ENCODE measurements at places on chromosomes 12 and 14.

- DNase-seq: no peak
Observed at GRCh38 chr14:68665131-68665530, 127.7 kb downstream of the ZFP36L1 start.

DNA sequence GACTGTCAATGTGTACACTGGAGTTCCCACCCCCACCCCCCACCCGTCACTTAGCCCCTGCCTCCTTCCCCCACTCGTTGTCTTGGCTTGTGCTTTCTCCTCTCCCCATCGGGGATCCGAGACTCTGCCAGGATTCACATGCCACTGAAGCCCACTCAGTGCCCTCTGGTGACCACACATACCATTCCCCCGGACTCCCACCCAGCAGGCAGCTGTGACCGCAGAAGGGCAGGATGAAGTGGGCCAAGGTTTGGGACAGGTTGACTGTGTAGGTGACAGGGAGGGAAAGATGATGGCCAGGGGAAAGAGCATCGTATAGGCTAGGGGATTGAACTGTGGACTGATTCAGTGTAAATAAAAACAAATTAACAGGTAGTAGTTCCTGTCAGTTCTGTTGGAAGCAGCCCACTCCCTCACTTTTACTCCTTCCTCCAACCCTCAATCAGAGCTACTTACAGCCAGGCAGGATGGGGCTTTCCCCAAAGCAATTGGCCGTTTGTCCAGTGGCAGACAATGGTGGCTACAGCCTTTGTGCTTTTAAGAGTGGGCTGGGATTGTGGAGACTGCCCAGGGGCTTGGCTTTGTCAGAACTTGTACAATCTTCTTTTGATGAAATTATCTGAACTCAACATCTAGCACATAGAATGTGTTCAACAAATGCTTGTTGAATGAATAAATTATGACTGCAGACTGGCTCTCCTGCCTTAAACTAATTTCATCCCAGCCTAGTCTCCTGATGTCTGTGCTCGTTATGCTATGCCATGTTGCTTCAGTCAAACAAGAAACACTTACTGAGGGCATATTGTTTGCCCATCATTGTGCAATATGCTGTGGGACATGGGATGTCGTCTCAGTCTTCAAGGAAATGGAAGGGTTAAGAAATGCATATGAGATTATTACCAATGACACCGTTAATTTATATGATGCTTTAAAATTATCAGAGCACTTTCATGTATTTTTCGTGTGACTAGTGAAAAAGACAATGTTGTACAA lies 30.2 kb downstream of the TTC9 start:
- no peak for DNase-seq

DNA sequence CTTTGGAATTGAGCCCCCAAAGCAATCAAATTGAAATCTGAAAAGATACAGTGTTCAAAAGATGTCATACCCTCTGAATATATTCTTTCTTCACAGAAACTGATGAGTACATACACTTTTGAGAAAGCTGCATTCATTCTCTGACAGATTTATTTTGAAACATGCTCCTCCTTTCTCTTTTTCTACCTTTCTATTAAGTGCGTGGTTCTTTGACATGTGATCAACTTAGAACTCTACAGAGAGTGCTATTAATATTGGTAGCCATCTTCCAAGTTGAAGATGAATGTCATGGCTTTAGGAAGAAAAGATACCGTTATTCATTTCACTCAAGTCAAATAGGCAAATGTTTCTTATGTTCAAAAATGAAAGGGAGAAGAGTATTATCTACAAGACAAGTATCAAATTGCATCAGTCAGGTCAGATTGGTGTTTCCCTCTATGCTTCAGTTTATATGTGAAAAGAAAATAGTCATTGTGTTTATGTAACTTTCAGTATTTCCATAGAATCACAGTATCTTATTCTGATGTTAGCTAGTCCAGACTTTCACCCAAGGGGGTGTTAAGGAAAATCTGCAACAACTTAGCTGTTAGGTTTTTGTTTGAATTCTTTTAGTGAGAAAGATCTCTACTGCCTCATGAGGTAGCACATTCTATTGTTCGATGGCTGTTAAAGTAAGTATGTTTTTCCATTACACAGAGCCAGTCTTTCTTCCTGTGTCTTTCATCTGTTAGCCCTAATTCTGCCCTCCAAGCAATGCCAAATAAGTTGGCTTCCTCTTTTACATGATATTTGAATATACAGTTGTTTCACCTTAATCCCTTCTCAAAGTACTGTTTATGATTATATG lies 55.4 kb upstream of the GARIN2 start:
- DNase-seq: no peak

DNA sequence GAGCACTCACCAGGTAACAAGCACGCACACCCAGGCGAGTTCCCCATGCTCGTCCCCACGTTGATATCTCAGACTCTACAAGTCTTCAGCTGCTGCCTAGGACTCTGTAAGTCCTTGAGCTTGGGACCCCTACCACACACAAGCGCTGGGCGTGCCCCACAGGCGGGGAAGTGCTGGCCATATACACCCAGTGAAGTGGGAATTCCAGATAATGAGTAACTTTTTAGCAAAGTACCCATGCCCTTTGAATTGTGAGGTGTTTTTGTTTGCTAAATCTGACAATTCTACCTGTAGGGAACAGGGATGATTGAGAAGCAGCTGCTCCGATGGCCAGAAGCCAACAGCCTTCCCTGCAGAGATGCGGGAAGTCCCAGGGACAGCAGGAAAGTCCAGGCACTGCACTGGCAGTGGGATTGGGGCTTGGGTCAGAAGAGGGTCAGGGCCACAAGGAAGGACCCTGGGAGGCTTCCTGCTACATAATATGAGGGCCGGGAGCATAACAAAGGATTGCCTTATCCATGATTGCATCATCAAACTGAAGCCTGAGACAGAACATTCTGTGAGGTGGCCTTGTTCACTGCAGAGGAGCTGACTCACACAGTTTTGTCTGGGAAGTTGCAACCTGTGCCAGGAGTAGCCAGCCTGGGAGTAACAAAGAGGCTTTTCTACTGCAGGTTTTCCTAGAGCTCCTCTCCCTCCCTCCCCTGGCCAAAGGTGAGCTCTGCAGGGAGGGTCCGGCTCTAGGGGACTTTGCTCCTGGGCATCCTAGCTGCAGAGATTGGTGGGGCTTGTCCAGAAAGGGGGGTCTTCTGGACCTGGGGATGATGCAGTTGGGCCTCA lies 13.2 kb upstream of the SERPINA3 start:
- DNase-seq: no peak

DNA sequence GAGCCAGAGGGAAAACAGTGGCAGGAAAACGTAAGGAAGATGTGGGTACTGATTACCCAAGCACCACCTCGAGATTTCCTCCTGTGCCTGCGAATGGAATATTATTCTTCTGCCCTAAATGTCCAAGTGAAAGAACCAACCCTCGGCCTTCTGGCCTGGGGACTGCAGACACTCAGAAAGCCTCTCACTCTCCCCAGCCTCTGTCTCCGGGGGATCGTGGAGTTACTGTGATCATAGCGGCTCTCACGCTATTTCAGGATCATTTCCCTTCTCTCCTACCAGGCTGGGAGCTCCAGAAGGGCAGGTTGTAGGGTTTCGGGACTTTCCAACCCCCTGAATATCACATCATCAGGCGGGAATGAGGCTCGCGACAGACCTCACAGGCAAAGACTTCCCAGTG lies 68.9 kb downstream of the KDM2B start:
- DNase-seq: no peak

GRCh38 chr12:22190-22529 lies 44.4 kb upstream of the IQSEC3 start:
- DNase-seq: no peak

DNA sequence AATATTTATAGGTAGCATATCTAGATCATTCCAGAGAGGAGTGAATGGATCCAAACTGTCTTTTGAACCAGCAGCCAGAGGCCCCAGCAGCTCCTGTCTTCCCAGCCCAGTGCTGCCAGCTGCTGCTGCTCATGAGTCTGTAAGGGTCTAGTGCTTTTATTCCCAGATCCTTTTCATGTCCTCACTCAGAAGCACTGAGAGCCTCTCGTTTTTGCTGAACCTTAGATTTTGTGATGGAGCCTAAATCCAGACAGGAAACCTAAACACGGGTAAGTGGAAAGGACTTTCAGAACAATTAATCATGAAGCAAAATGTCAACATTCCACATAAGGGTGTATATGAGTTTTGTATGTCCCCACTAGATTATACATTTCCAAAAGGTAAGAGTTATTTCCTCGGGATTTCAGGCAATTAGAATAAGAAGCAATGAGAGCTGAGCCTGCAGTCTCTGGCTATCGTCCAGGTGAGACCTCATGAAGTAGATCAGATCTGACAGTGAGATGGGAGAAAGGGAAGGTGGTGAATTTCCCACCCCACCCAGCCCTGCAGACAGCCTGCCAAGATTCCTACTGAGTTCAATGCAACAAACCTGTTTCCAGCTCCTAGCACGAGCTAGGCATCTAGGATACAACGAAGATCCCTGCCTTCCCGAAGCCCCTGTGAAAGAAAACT lies 84.4 kb downstream of the NINJ2 start:
- no peak for DNase-seq

DNA sequence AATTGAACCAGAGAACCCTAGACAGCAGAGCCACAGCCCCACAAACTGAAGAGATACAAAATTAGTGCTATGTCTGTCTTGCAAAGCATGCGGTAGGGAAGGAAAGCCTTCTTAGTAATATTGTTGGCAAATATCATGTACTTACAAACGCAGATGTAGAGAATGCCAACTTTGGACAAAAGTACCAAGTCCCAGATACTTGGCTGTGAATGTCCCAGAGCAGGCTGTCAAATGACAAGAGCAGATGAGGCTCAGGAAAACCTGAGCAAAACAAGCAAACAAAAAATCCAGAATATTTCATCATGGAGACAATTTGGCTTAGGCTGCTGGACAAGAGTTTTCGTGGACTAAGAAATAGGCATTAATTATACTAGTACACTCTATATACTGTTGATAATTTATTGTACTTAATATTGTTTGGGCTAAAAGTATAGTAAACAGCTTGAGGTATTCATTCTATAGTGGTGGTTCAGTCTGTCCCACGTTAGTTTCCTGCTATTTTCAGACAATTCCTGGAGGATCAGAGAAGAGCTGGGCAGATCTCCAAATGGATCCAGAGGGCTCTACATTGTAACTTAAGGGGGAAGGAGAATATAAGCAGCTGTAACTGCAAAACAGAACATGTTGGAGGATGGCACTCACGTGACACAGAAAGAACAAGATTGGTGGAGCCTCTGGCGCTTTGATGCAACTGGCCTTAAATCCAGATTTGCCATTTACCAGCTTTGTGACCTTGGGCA lies 329.8 kb downstream of the ATP23 start:
- DNase-seq: no peak

- DNase-seq: no peak
Observed at GRCh38 chr14:51367600-51367931, 127.5 kb downstream of the TMX1 start.

DNA sequence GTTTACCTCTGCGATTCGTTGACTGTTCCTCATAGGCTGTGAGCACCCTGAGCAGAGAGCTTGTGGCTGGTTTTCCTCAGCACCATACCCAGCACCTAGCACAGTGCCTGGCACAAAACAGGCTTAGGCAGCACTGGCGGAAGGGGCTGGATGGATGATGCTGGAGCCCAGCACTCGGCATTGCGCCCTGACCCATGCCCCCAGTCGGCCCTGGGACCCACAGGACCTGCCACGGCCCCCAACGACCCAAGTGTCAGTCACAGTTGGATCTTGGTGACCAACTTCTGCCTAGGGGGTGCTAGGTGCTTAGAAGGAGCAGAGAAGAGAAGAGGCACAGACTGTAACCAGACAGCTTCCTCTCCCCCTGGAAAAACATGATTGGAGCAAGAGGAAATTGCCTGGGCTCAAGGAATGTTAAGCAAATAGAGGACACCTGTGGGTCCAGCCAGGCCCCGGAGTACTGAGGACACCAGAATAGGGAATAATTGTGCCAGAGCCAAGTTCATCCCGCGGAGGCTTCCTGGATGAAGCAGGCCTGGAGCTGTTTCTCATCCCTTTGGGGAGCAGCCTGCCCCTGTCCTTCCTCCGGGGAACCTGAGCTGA lies 31.5 kb downstream of the DEGS2 start:
- DNase-seq: no peak

DNA sequence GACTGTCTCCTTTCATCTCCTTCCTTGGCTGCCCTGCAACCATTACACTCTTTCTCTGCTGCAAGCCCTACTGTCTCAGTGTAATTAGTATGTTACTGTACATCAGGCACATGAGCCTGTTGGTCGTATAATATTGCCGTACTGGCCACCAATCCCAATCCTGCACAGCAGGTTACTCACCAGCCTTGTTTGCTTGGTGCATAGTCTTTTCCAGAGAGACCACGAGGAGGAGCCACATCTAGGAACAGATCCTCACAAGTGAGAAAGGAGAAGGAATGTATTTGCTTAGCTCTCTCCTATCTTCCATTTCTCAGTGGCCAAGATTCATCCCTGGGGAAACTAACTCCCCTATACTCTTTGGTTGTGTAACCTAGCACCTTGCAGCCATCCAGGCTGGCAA lies 33.0 kb upstream of the BICDL1 start:
- DNase-seq: no peak

DNA sequence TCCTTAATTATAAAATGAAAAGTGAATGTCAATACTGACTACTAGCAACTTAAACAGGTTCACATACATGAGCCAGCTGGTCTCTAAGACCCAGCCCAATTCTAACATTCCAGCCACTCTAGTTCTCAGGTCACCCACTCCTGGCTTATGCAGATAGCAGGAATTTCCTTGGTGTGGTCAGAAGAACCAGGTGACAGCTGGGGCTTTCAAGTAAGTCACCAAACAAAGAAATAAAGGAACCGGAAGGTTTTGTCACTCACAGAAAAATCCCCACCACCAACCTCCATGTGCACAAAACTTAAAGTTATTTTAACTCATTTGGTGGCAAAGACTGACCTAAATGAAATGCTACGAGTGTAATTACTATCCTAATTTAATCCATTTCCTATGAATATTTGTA lies 129.6 kb upstream of the CDKN3 start:
- no peak for DNase-seq

- DNase-seq: no peak
Observed at GRCh38 chr12:586318-587071, 76.8 kb downstream of the NINJ2 start.

DNA sequence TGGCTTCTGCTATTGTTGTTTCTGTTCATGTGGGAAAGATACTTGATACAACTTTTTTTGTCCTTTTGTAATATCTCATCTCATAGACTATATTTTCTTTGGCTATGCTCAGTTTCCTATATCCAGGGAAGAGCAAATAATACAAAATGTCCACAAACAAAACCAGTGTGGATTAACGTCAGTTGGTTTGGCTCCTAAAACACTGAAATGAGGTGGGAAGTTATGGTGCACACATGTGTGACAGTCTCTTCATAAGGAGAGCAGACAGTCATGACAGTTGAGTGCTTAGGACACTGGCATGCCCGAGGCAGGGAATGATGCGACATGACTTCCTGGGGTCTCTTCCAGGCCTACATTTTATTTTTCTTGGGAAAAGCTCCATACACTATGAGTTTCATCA lies 27.5 kb downstream of the RHOJ start:
- no peak for DNase-seq
